ENCODE measurements at places on chromosomes 2 and 18. TPM values are rescaled to one million over a fixed set of nuclear protein-coding genes. Genes with fewer than 3 reads are reported as not detected.
A peak's percentile ranks its signal among the peaks of the same experiment; 100 is the strongest.

- peak; percentile 50 for DNase-seq
Measured at GRCh38 chr2:97728091-97728731, 14.8 kb downstream of the ZAP70 start.

- no peak for DNase-seq
Measured at GRCh38 chr2:219457784-219458369, 23.2 kb downstream of the SPEG start.

- no peak for DNase-seq
Measured at GRCh38 chr2:46885376-46885775, 30.2 kb downstream of the MCFD2 start.

DNA sequence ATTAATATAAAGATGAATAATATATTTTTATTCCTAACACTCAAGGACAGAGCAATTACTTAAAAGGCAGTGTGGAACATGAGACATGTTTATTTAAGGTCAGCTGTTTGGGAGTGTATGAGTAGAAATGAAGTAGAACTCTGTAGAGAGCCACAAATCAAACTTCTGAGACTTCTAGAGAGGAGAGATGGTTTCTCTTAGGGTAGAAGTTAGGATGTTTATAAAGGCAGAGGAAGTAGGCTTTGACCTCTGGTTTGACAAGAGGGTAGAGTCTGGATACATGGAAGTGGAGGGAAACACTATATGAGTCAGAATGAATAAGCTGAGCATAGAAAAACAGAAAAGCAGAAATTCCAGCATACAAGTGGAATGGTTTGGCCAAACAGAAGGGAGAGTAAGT is 262.1 kb upstream of the KLHL14 start:
- DNase-seq = no peak

DNA sequence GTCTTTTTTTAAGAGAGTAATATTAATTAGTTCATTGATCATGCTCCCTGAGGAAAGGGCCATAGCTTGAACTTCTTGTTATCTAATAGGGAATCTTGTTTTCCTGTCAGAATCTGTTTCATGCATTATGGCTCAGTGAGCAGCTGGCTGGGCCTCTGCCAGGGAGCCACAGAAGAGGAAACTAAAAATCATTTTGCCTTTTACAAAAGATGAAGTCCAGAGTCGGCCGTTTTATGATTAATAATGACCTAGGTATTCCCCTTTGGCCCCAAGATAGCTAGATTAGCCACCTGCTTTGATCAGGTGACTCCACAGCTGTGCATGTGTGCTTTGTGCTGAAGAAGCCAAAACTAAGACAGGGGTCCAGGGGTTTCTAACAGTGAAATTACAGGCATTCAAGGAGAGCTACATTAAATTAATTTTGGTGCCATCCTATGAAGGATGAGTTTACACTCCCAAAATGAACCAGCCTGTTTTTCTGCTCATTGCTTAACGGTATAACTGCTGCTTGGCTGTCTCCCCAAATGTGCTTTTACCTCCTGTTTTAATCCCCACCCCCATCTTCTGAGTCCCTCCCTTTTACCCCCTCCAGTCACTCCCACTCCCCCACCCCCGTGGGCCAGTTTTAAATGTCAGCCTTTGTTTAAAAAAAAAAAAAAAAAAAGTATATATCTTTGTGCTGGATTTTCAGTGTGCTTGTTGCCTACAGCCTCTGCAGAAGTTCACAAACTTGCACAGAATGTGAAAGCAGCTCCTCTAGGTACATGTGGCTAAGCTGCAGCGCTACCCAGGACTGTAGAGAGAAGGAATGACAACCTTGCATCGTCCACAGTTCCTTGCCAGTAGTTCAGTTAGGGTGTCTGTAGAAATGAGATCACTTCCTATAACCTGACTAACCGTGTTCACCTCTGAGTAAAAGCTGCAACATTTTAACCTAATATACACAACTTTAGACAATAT is 93.1 kb downstream of the CABLES1 start:
- DNase-seq = no peak

DNA sequence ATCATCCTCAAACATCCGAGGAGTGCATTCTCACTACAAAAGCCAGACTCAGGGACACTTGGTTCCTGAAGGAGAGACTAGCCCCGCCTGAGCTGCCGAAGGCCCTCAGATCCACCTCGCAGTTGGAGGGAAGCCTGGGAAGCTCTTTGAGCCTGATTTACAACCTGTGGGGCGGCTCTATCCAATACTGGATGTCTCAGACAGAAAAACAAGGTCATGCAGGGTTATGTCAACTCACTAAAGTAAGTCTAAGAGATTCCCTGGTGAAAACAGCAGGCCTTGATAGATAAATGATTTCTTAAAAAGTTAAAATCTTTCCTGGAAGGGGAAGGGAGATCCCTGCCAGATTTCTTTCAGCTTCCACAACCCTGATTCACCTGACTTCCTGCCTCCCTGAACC is 284.3 kb downstream of the CYP26B1 start:
- DNase-seq = no peak

DNA sequence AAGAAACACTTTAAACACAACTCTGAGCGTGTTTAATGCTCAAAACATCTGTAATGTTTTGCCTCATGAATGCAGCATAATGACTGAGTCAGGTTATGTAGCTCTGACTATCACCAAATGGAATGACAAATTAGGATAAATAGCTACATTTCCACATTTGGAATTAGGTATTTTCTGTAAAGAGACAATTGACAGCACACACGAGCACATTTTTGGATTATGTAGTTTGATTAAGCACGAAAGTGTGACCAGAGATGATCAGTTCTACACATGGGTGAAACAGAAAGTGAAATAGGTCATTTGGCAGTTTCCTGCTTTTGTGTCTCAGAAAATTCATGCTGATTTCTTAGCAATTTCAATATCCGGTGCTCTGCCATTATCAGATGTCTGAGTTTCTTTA is 29.0 kb downstream of the LPIN1 start:
- DNase-seq = no peak

DNA sequence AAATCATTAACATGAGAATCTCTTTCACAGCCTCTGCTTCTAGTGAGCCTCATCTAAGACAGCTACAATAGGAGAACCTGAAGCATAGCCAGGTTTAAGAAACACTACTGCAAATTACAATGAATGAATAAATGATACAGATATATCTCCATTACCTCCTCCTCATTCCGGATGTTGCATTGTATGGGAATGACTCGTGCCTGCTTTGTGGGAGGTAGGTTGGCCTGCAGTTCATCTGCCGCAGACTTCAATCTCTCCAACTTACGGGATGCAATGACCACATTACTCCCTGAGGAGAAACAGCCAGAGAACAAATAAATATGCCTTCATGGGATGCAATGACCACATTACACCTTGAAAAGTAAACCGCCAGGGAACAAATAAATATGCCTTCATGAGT is 15.4 kb downstream of the PECR start:
- DNase-seq = no peak

GRCh38 chr2:232981356-232981755 is 31.7 kb downstream of the NGEF start:
- peak; percentile 40 for DNase-seq

DNA sequence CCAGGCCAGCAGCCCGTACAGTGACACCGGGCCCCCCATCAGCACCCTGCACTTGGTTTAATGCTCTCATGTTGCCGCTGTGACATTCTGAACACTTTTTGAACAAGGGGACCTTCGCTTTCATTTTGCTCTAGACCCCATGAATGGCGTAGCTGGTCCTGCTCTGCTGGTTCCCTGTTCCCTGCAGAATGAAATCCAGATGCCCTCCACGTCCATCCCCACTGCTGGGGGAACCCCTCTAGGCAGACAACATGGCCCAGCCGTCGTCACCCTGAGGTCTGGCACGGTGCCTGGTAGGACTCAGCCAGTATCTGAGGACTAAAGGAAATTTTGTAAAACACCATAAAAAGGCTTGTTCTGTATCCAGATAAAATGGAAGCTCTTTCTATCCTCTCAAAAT is 128.6 kb downstream of the KCTD1 start:
- no peak for DNase-seq

DNA sequence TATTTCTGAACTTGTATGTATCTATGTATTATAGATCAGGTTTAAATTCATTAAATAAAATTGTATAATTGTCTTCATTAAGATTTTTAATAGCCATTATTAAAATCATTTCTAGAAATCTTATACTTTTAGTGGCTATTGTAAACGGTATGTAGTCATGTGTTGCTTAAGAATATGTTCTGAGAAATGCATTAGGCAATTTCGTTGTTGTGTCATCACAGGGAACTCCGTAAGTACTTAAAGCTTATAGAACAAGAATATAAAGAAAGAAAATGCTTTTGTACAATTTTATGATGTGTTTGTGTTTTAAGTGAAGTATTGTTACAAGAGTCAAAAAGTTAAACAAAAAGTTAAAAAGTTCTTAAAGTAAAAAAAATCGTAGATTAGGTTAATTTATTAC is 765.8 kb downstream of the METTL4 start:
- no peak for DNase-seq

DNA sequence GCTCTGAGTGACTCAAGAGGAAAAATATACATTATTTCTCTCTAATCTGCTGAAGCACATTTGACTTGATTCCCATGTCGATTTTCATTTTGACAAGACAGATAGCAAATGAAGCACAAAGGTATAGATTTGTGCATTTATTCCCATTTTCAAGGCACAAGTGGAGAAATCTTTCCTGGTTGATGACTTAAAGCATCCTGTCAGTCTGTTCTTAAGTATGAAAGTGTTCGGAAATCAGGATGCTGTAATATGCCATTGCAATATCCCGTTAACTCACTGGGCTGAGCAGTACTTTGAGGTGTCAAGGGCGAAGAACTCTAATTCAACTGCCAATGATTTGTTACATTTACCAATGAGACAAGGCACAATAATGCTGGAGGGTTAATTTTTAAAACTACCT is 185.2 kb upstream of the LRP1B start:
- no peak for DNase-seq

DNA sequence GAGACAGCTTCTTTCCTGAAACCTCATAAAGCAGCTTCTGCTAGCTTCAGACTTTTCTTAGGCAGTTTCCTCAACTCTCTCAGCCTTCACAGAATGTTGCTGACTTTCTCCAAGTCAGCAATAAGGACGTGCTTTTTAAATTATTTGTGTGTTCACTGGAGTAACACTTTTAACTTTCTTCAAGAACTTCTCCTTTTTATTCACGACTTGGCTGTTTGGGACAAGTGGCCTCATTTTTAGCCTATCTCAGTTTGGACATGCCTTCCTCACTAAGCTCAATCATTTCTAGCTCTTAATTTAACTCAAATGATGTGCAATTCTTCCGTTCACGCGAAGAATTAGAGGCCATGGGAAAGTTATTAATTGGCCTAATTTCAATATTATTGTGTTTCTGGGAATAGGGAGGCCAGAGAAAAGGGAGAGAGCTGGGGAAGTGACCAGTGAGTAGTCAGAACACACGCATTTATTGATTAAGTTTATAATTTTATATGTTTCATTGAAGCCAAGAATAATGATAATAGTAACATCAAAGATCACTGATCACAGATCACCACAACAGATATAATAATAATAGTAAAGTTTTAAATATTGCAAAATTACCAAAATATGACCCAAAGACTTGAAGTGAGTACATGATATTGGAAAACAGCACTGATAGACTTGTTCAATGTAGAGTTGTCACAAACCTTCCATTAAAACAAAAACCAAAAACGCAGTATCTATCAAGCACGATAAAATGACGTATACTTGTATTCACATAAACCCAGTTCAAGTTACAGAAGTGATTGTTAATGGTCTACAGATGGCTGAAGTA is 4.8 kb downstream of the REG1A start:
- no peak for DNase-seq

DNA sequence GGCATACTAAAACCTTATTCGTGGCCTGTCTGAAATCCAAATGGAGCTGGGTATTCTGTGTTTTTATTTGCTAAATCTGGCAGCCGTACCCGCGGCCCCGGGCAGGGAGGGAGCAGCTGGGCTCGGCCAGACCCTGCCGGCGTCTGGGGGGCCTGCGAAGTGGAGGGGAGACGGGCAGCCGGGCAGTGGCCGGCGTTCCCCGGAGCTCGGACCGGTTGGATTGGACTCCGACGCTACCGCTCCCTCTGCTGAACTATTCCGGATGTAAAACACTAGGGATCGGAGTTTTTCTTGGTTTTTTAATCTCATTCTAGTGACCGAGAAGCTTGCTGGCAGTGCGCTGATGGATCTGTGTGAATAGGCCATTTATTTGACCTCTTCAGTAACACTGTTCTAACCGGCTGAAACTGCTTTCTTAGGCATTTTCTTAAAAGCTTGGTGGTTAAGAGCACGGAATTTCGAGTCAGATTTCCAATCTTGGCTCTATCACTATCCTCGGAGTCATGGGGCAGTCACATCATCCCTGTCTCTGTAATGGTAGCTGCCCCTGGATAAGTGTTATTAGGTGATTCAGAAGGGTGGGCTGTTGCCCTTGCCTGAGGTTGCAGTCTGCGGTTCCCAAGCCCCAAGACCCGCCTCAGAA is 694 bp downstream of the UNC50 start:
- DNase-seq = no peak

DNA sequence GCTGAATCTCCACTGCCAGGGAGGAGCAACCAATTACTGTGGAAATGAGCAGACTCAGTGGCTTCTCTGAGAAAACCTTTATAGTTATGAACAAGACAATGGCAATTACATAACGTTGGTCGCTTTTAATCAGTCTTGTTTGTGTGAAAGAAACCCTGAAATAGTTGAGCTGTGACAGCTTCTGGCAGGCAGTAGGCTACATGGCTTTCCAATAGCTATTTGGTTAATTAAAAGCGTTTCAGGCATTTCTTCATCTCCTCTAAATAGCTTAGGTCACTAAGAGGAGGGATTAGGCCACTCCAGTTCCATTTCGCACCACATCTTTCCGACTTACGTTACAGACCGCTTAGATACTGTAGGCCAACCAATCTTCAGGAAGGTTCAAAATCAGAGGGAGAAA is 794.4 kb upstream of the ID2 start:
- no peak for DNase-seq

DNA sequence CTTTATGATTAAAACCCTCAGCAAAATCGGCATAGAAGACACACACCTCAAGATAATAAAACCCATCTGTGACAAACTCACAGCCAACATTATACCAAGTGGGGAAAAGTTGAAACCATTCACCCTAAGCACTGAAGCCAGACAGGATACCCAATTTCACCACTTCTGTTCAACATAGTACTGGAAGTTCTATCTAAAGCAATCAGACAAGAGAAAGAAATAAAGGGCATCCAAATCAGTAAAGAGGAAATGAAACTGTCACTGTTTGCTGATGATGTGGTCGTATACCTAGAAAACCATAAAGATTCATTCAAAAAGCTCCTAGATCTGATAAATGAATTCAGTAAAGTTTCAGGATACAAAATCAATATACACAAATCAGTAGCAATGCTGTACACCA is 16.4 kb upstream of the RPRD1A start:
- DNase-seq = no peak

CCDC150 gene
- total RNA-seq = 7.1 TPM

STPG4 gene
- total RNA-seq = not detected

TMEM169 gene
- 0.89 TPM for total RNA-seq

PCARE gene
- total RNA-seq = 2.9 TPM

SERPINB13 gene
- total RNA-seq = not detected

IL1F10 gene
- not detected for total RNA-seq

NOL4 gene
- 1.8 TPM for total RNA-seq

MFSD6 gene
- 134 TPM for total RNA-seq
